Stimulated activated CD8-positive, alpha-beta memory T cell treated with anti-CD3 and anti-CD28 coated beads, Interleukin-4, amount 100 ng/mL, for 48 hours (primary cell): ENCODE measurements at places on chromosomes 5 and 9.
A peak's percentile ranks its signal among the peaks of the same experiment; 100 is the strongest.

GRCh38 chr9:99823681-99824377, 2.1 kb downstream of the NR4A3 start:
- DNase-seq: peak; percentile 93

- DNase-seq: no peak
These were observed 89.7 kb downstream of the DROSHA start for GRCh38 chr5:31442058-31442745.

- DNase-seq: no peak
These were observed 3.9 kb upstream of the C5orf58 start for GRCh38 chr5:170228762-170229435.

- no peak for DNase-seq
These were observed 1211.0 kb upstream of the CDH6 start for GRCh38 chr5:29982457-29982856.

- peak; percentile 50 for DNase-seq
These were observed 36.2 kb downstream of the VAV2 start for GRCh38 chr9:133955821-133956411.
